ENCODE measurements at places on chromosomes 6 and 20.
A peak's percentile ranks its signal among the peaks of the same experiment; 100 is the strongest.

GRCh38 chr6:163711615-163712565 is 297.4 kb downstream of the QKI start:
- no peak for DNase-seq

- DNase-seq = peak; percentile 62
These were observed 999 bp upstream of the PIM1 start for GRCh38 chr6:37168811-37169495.

- DNase-seq = no peak
These were observed 308.5 kb upstream of the POU3F2 start for GRCh38 chr6:98525860-98526259.

DNA sequence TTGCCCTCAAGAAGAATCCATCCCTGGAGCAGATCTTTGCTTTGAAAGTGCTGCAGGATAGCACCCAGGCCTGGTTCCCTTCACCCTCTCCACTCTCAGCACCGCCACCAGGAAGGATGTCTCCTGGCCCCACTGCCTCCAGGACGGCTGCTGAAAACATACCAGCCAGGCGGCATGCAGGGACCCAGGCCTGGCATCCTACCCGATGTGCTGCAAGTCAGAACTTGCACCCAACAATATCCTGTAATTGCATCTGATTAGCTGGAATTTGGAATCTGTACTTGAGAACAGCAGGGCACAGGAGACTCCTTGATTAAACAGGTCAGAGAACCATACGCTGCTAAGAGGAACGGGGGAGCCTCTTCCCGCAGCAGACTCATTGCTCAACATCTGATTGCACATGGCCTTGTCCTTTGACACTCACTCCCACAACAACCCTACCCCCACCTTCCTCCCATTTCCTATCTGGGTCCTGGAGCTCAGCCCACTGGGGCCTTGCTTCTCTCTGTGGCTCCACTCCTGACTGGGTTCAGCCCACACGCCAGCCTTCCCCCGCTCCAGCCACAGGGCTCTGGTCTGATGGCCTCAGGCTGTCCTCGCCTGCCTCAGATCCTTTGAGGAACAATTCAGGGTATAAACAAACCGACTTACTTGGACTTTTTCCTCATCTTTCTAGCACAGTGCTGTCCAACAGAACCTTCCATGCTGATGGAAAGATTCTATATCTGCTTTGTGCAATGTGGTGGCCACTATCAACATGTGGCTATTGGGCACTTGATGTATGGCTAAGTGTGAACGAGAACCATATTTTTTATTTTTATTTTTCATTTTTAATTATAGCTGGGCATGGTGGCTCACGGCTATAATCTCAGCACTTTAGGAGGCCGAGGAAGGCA is 78.0 kb downstream of the FGD2 start:
- peak; percentile 76 for DNase-seq

- no peak for DNase-seq
These were observed 4.9 kb downstream of the TRAF3IP2 start for GRCh38 chr6:111600588-111601445.

DNA sequence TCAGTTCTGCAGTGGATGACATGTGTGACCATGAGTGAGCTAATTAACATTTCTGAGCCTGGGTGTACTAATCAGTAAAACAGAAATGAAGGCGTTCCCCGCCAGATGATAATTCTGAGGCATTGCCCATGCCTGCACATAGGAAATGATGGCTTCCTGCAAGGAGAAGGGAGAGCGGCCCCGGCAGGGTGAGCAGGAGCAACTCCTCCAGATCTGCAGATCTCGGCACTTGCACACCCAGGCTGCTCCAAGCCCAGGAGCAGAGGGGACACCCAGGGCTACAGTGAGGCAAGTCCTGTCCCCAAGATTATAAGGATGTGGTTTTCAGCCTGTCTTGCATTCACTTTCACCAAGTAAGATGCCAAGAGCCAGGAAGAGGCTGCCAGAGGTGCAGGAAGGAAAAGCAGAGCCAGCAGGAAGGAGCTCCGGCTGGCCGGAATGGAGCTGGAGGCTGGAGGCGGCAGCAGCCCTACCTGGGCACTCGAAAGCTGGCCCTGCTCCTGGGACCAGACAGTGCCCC is 177.5 kb upstream of the CST7 start:
- no peak for DNase-seq

DNA sequence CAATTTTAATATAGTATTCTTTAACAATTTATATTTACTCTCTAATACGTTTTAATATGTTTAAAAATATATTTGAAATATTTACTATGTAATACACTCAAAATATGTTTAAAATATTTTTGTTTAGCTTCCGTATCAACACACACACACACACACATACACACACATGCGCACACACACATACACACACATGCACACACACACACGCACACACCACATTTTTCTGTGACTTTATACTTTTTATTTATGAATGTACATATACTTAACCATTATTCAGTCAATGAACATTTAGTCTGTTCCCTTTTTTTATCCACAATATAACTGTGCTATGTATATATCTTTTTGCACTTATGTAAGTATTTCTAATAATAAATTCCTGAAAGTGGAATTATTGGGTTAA is 15.7 kb downstream of the OR2B6 start:
- DNase-seq = no peak

DNA sequence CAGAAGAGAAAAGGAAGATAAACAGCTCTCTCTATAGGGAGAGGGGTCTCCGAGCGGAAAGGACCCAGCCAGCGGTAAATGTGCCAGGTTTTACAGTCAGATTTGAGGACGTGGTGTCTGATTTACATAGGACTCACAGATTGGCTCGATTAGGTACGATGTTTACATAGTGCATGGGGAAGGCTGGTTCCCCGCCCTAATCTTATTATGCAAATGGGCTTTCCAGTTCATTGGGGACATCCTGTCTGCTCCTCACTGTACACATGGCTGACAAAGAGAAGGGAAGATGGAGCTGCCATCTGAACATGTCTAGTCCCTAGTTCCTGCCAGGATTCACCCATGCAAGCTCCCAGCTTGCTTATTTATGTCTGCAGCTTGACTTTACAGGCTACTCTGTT is 119.9 kb downstream of the RNF144B start:
- peak; percentile 72 for DNase-seq

DNA sequence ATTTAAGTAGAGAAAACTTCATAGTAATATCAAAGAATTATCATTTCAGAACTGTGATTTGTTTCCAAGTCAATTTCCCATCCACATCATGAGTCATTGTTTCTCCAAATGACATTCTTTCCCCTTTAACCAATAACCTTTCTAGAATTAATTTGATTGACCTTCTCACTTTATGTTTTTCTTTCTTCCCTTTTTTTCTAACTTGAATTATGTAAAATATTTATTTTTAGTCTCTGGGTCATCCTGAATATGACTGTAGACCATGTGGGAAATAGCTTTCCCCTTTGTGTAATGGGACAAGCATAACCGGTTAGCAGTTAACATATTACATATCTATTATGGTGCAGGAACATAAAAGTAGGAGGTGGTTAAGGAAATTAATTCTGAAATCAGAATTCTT is 291.1 kb downstream of the GJA1 start:
- no peak for DNase-seq

- DNase-seq = no peak
These were observed 26.8 kb upstream of the TBX18 start for GRCh38 chr6:84791233-84791632.

- DNase-seq = no peak
These were observed 868 bp downstream of the METTL24 start for GRCh38 chr6:110357298-110357663.

DNA sequence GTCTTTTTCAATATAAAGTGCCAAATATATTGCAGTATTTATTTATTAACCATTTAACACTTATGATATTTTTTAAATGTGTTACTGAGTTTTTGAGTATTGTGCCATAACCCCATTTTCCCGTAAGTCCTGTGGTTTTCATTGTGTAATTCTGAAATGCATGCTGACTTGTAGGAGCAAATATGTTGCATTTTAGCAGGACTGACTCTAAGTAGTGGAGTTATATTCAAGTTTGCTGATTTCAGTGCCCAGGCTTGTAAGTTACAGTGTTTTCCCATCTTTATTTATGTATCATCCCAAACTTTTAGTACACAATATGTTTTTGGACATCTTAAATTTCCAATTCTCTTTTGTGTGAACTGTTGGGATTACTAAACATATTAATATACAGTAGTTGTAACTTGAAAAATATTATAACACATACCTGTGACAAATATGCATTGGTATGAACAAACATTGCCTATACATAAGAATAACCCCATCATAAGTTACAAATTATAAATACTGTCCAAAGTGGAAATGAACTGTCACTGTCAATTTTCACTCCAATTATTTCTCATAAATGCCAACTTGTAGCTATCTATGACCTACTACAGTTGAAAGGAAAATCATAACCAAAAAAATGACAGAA is 179.3 kb upstream of the RUNX2 start:
- no peak for DNase-seq

- DNase-seq = peak; percentile 36
These were observed 114.4 kb upstream of the PRND start for GRCh38 chr20:4607287-4607713.

DNA sequence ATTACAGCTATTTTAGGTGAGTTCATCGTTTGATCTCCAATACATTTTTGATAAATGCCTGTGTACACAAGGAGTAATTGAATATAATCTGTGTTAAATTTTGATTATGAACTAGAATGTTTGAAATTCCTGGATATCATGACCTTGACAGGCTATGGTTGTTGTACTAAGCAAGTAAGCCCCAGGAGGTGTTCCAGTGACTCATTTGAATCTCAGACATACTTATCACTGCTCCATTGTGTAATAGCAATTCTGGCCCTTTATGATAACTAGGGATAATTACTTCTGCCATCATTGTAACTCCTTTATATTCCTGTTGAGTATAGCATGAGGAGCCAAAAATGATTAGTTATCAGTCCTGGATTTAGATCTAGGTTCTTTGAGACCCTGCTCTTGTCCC is 1424.6 kb upstream of the ADGRB3 start:
- no peak for DNase-seq

DNA sequence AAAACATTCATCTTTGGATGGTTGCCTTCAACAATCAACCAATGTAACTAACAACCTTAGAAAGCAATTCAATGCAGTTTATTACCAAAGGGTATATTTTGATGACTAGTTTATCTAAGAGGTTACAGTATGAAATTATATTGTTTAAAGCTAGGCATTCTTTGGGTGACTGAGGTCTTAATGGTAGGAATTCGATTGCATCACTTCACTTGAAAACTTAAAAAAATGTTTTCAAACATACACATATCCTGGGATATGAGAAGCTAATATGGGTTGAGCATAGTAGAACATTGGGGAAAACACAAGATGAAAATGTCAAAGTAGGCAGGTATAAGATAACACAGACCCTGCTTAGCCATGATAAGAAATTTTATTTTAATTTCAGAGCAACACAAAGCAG is 144.6 kb upstream of the BMP5 start:
- DNase-seq = no peak

GRCh38 chr6:5125152-5126006 is 40.2 kb downstream of the PPP1R3G start:
- DNase-seq = no peak

DNA sequence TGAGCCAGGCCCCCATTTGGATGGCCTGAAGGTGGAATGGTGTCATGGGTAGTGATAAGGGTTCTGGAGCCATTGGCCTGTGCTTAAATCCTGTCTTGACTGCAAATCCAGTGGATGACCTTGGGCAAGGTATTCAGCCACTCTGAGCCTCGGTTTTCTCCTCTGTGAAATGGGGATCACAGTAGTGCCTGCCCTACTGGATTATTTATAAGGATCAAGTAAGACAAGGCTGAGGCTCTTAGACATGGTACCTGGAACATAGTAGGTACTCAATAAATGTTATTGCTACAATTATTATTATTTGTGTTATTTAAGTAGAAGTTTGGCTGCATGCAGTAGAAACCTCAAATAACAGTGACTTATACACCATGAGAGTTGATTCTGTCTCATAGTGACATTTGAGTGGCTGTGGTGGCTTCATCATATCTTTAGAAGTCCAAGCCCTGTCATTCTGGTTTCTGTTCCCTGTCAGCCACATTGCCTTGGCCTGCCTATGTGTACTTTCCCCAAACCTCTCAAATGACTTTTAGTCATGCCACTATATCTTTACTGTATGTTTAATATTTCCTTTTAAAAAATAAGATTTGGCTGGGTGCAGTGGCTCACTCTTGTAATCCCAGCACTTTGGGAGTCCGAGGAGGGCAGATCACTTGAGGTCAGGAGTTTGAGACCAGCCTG is 37.6 kb upstream of the CHMP4B start:
- no peak for DNase-seq

GRCh38 chr6:155861821-155862220 is 406.2 kb upstream of the NOX3 start:
- no peak for DNase-seq

DNA sequence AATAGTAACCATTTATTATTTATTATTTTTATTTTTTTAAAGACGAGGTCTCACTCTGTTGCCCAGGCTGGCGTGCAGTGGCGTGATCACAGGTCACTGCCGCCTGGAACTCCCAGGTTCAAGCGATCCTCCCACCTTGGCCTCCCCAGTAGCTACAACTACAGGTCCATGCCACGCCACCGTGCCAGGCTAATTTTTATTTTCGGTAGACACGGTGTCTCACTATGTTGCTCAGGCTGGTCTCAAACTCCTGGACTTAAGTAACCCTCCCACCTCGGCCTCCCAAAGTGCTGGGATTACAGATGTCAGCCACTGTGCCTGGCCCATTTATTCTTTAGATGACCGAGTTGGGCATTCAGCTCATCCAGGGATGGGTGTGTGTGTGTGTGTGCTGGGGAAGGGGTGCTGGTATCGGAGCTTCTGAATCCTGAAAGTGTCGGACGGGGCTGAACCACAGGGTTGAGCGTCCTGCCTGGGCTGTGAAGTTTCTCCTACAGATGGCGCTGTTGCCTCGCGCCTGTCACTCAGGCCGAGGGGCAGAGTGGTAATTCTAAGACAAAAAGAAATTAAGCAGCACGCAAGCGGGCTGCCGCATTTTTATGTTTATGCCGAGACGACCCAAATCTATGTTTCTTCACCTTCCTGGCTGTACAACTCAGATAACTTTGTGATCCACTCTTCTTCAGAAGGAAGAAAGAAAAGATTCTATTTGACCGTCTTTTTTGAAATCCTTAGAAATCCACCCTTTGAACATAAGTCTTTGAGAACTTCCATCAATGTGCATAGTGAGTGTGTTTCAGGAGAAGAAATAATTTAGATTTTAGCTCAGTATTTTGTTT is 252.8 kb downstream of the CDH26 start:
- no peak for DNase-seq

GRCh38 chr6:118812970-118813369 is 81.0 kb upstream of the ASF1A start:
- DNase-seq = no peak

DNA sequence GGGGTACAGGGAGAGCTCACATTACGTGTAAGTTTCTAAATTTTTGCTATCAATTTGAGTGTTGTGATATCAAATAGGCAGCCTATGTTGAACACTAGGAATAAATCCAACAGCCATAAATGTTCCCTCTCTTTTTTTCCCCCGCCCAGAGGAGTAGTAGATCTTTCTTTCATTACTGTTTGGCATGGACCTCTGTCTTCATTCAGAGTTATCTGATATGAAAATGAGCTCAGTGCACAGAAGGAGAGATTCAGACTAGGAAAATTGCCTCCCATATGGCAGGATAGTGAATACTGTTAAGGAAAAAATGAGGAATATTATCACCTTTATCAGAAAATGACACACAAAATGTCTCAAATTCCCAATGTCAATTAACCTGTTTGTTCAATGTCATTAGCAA is 110.0 kb upstream of the EYS start:
- DNase-seq = peak; percentile 27

GRCh38 chr6:134431421-134431859 is 113.5 kb upstream of the SGK1 start:
- DNase-seq = no peak
